ENCODE measurements at places on chromosomes 1 and 21.

- no peak for DNase-seq
Measured at GRCh38 chr1:238336531-238336930, 445.8 kb upstream of the ZP4 start.

- no peak for DNase-seq
Measured at GRCh38 chr1:23868557-23869016, 497 bp upstream of the FUCA1 start.

DNA sequence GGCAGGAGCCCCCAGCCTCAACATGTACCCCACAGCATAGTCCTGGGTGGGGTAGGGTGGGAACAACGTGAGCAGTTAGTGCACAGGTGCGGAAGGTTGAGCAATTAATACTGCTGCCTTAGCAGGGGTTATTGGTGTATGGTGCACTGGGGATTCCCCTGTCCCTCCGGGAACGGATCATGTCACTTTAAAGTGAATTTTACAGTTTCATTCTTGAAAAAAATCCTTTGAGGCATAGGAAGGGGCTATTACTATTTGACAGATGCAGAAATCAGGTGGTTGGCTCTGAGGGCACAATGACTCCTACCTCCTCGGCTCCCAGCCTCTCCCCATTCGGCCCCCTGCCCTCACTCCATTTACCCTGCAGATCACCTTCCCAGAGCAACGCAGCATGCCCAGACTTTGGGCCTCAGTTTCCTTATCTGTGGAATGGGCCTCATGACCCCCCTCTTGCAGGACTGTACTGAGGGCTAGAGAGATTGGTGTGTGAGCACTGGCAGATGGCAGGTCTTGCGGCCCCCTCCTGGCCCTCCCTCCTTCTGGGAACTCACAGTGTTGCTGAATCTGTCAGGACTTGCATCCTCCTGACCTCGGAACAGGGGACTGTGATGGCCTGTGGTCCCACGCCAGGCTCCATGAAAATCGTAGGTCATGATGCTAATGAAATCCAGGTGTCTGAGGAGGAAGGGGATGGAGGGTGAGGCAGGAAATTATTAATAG, 5.1 kb upstream of the MYBPH start:
- no peak for DNase-seq

GRCh38 chr1:94676686-94677085, 135.1 kb upstream of the F3 start:
- DNase-seq: no peak

GRCh38 chr1:1080122-1080757, 6.1 kb upstream of the RNF223 start:
- no peak for DNase-seq

GRCh38 chr1:229479660-229480399, 28.3 kb downstream of the NUP133 start:
- DNase-seq: no peak
